Activated CD8-positive, alpha-beta T cell treated with anti-CD3 and anti-CD28 coated beads, Interleukin-2, amount 10 ng/mL, durations not matched to agents 7 days and 5 days (primary cell): ENCODE measurements at places on chromosomes 1 and 21.
A peak's percentile ranks its signal among the peaks of the same experiment; 100 is the strongest.

DNA sequence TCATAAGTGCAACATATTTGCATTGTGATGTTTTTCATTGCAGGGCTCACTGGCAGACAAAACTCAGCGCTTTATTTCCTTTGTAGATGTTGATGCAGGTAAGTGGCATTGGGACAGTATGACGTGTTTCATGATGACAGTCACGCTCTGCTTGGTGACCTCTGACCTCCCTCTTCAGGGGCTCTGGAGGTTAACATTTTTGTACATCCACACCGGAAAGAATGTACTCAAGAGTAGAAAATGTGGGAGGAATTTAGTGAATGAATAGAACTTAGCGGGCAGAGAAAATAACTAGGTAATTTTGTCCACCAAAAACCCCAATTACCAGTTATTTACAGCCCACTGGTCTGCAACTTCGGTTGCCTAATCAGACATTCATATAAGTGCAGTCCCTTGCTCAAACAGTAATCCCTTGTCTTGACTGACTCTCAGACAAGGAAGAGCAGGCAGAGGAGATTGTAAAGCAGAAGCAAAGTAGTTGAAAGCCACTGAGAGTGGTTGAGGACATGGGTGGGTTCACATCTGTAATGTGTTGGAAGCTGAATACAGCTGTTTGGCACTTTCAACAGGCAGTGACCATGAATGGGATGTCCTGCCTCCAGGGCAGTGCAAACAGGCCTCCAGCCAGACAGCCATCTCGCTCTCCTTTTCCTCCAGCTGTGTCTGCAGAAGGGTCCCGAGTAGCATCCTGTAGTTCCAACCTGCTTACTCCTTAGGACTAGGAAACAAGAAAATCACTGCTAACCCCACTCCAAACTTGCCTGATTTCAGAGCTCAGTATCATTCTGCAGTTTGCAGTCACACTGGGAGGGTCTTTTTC lies 188.9 kb downstream of the NRIP1 start:
- no peak for DNase-seq
- no peaks in the 10 kb centered on the region for H3K36me3 ChIP-seq
- H3K4me3 ChIP-seq: no peak overlapping the region

- peaks cover 46% of the 10 kb centered on the region for H3K4me1 ChIP-seq
- H3K4me3 ChIP-seq: peak overlapping the region; percentile 91
- H3K36me3 ChIP-seq: peaks cover 27% of the 10 kb centered on the region
- H3K27me3 ChIP-seq: no peaks in the 10 kb centered on the region
- H3K27ac ChIP-seq: peak overlapping the region; percentile 98
These were observed 46.4 kb upstream of the NBL1 start for GRCh38 chr1:19597496-19598309.

- H3K4me3 ChIP-seq: no peak overlapping the region
- no peaks in the 10 kb centered on the region for H3K4me1 ChIP-seq
- peak; percentile 38 for DNase-seq
- H3K36me3 ChIP-seq: no peaks in the 10 kb centered on the region
- no peaks in the 10 kb centered on the region for H3K27me3 ChIP-seq
- H3K27ac ChIP-seq: no peak overlapping the region
These were observed 13.6 kb downstream of the GRIK3 start for GRCh38 chr1:37020653-37021277.

GRCh38 chr1:192057766-192058165 lies 100.5 kb upstream of the RGS18 start:
- no peak for DNase-seq
- no peaks in the 10 kb centered on the region for H3K4me1 ChIP-seq
- H3K27me3 ChIP-seq: no peaks in the 10 kb centered on the region
- no peak overlapping the region for H3K4me3 ChIP-seq

- no peaks in the 10 kb centered on the region for H3K27me3 ChIP-seq
- no peak for DNase-seq
- no peak overlapping the region for H3K27ac ChIP-seq
- no peak overlapping the region for H3K4me3 ChIP-seq
- H3K36me3 ChIP-seq: peaks cover 13% of the 10 kb centered on the region
- no peaks in the 10 kb centered on the region for H3K4me1 ChIP-seq
These were observed 49.4 kb upstream of the KIF1B start for GRCh38 chr1:10160907-10161490.

GRCh38 chr1:178361847-178362246 lies 134.9 kb downstream of the CLEC20A start:
- H3K27me3 ChIP-seq: no peaks in the 10 kb centered on the region
- no peak overlapping the region for H3K4me3 ChIP-seq
- no peaks in the 10 kb centered on the region for H3K4me1 ChIP-seq
- no peaks in the 10 kb centered on the region for H3K36me3 ChIP-seq
- H3K27ac ChIP-seq: no peak overlapping the region

- no peaks in the 10 kb centered on the region for H3K4me1 ChIP-seq
- no peak overlapping the region for H3K4me3 ChIP-seq
- H3K27ac ChIP-seq: no peak overlapping the region
- DNase-seq: no peak
These were observed 280.4 kb upstream of the C1orf105 start for GRCh38 chr1:172140072-172140471.

GRCh38 chr1:67893126-67893495 lies 59.8 kb upstream of the GNG12 start:
- no peak for DNase-seq
- H3K4me1 ChIP-seq: peaks cover 2% of the 10 kb centered on the region
- H3K27me3 ChIP-seq: peaks cover 15% of the 10 kb centered on the region
- H3K36me3 ChIP-seq: no peaks in the 10 kb centered on the region
- H3K4me3 ChIP-seq: no peak overlapping the region

GRCh38 chr1:35539824-35540261 lies 17.4 kb downstream of the KIAA0319L start:
- no peak for DNase-seq
- H3K4me1 ChIP-seq: peaks cover 52% of the 10 kb centered on the region
- H3K4me3 ChIP-seq: no peak overlapping the region
- peaks cover 39% of the 10 kb centered on the region for H3K36me3 ChIP-seq

DNA sequence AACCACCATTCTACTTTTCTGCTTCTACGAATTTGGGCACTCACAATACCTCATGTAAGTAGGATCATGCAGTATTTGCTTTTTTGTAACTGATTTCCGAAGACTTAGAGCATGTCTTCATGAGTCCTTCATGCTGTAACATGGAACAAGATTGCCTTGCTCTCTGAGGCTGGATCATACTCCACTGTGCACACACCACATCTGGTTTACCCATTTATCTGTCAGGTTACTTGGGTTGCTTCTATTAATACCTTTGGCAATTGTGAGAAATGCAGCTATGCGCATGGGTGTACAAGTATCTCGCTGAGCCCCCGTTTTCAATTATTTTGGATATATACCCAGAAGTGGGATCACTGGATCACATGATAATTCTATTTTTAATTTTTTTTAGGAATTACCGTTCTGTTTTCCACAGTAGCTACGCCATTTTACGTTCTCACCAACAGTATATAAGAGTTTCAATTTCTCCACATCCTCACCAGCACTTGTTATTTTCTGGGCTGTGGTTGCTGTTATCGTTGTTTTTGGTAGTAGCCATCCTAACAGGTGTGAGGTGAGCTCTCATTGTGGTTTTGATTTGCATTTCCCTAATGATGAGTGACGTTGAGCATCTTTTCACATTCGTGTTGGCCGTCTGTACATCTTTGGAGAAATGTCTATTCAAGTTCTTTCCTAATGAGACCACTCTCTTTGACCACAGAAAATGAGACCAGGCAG lies 10.7 kb upstream of the SLC2A5 start:
- H3K27ac ChIP-seq: no peak overlapping the region
- H3K4me1 ChIP-seq: peaks cover 57% of the 10 kb centered on the region
- no peak overlapping the region for H3K4me3 ChIP-seq
- peaks cover 40% of the 10 kb centered on the region for H3K27me3 ChIP-seq
- no peak for DNase-seq

GRCh38 chr1:19205845-19206244 lies 4.2 kb downstream of the UBR4 start:
- peaks cover 22% of the 10 kb centered on the region for H3K36me3 ChIP-seq
- H3K27ac ChIP-seq: no peak overlapping the region
- H3K27me3 ChIP-seq: no peaks in the 10 kb centered on the region
